MG63 (cell line): ENCODE measurements at places on chromosomes 12 and 14.

GRCh38 chr12:47387994-47388393 is 308.2 kb upstream of the AMIGO2 start:
- DNase-seq, result no peak

- DNase-seq, result no peak
Measured at GRCh38 chr12:114400925-114401324, 5.0 kb downstream of the TBX5 start.

- DNase-seq, result no peak
Measured at GRCh38 chr12:44511289-44511688, 364.8 kb downstream of the NELL2 start.

- no peak for DNase-seq
Measured at GRCh38 chr14:91884664-91885063, 17.3 kb upstream of the TC2N start.

DNA sequence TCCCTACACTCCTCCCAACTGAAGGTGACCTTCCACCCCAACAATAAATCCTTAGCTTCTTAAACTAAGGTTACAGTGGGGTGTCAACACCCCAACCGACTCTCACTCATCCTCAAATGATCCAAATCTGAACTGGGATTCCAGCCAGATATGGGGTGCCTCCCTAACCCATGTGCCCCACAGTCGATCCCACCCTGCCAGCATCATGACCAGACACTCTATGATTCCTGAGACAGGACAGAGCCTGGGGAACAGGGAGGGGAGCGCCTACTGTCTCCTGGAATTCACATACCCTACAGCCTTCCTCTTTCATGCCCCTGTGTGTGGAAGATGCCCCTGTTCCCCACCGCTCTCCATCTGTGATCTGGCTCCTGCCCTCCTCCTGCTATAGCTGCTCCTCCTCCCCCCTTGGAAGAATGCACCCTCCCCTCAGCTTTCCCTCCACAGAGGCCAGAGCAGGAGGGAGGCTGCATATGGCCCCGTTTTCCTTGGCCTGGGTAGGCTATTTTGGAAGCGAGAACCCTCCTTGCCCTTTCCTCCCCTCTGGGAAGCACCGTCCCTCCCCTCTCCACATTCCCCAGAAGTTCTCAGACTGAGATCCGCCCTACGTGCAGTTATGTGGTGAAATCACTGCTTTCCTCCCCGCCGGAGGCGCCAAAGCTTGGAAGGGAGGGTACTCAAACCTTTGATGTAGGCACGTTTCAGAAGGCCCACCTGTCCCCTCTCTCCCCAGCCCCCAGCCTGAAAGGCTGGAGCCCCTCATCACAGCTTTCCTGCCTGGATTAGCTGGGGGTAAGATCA is 48.0 kb downstream of the SMUG1 start:
- no peak for DNase-seq

DNA sequence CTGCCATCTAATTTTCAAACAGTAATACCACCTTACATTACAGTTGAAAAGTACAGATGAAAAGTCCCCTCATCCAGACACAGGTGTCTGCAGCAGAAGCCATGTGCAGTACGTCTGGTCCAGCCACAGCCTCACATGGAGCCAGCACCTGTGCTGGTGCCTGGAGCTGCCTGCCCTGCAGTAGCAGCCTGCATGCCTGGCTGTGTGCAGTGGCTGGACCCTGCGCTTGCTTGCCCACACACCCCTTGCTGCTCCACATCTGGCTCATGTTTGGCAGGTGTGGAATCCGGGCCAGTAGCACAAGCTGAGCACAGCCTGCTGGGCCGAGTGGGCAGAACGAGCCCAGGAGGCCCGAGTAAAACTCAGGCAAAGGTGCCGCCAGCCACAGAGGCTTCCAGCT is 21.8 kb upstream of the CPM start:
- DNase-seq, result no peak
